Thoracic aorta (tissue), 2 donors: ENCODE measurements at places on chromosomes 11 and 22. TPM values are rescaled to one million over a fixed set of nuclear protein-coding genes. Genes with fewer than 3 reads are reported as not detected.

- no peak for DNase-seq
Observed at GRCh38 chr11:117980280-117980679, 5.9 kb upstream of the IL10RA start.

DNA sequence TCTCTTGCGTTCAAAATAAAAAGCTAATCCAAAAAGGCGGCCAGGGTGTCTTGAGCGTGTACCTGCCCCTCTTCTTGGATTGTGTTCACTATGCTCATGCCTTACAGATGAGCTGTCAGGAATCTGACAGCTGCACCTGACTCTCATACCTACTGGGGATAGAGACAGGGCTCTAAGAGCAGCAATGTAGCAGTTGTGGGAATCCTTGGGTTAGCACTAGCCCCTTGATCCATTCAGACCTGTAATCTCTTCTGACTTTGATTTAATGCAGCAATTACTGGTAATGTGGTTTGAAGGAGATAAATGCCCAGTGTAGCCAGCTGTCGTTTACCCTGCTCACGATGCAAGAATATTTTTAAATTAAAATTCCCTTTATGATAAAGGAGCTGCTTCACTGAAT is 145.8 kb downstream of the APOL5 start:
- no peak for DNase-seq

DNA sequence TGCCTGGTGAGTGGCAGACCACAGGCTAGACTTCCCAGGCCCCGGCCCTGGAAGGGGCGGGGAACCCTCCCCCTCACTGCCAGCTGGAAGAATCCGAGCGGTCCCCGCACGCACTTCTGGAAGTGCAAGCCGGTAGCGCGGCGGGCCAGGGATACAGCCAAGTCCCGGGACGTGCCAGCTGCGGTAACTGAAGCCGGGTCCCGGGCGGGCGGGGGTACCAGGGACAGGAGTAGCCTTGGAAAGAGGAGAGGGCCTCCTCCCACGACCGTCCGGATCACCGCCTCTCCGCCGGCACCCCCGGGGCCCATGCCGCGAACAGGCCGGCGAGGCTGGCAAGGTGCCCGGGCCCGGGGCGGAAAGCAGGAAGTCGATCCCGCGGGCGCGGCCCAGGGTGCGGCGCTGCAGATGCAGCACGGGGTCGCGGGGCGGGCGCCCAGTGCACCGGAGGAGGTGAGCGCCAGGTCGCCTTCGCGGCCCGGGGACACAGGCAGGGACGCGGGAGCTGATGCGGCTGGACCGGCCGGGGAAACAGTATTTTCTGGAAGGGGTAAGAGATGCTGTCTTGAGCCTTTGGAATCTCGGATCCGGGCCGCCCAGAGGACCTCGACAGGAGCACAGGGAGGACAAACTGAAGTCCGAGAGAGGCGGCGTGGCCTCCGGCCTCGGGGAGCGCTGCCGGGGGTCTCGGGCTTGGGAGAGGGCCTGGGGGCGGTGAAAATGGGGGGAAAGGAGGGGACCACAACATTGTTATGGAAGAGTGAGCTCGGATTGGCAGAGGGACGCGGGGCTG is 783 bp upstream of the SLC35C1 start:
- DNase-seq: peak; percentile 21

DNA sequence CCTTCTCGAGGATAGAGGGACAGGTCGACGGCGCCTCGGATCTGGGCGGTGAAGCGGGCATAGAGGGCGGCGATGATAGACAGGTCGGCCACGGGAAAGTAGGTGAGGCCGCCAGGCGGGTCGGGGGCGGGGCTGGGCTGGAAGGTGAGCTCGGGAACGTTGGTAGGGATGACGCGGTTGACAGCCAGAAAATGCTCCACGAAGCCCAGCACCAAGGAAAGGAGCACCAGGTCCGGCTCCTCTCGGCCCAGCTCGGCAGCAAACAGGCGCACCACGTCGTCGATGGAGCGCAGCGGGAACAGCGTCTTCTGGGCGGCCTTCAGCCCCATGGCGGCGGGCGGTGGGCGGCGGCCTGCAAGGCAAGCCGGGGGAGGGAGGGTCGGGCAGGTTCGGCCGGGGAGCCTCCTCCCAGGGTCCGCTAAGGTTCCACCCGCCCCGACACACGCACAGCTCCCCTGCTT is 540 bp downstream of the MEN1 start:
- DNase-seq: no peak

DNA sequence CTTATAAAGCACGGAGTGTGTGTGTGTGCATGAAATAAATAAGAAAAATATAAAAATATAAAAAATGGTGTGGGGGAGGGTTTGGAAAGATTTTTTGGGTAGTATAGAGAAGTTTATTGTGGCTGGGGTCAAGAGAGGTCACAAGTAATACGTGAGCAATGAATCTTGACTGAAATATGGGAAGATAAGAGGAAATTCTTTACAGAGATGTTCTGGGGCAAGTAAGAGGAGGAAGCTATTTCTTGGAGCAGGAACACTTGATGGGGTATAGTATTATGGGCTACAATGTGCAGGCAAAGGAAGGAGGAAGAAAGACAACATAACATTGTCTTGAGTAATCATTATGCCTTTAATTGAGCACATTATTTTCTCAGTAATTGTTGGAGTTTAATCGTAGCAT is 2.1 kb downstream of the HBD start:
- no peak for DNase-seq

DNA sequence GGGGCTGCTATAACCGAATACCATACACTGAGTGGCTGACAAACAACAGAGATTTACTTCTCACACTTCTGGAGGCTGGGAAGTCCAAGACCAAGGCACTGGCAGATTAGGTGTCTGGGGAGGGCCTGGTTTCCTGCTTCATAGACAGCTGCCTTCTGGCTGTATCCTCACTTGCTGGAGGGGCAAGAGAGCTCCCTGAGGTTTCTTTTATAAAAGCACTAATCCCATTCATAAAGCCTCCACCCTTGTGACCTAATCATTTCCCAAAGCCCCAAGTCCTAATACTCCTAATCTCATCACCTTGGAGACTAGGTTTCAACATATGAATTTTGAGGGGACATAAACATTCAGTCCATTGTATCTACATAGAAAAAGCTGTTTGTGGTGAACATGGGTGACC is 131.8 kb downstream of the KIRREL3 start:
- no peak for DNase-seq

GRCh38 chr11:65471447-65471891 is 27.4 kb upstream of the MALAT1 start:
- DNase-seq: peak; percentile 56

DNA sequence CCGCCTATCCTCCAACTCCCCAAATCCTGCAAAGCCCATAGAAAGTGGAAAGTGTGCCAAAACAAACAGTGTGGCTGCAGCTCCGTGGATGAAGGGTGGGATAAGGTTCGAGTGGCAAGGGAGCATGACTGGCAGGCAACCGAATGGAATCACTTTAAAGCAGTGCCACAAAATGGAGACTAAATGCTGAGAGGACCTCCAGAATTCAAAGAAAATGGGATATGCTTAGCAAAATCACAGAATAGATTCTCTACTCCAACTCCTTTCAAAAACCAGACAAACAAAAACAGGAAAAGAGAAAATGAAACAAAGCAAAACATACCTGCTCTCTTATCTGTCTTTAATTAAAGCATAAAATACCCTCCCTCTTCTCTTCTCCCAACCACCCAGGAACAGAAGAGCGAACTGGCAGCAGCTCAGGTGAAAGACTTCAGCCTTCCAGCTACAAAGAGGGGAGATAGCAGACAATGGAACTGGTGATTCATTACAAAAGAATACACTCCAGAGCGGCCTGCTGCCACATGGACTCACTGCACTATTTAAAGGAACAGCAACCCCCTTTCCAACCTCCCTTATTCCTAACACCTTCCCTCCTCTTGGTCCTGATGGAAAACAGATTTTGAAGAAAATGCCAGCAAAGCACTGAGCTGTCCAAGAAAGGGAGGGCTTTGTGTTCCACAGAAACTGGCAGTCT is 118.5 kb downstream of the APOL5 start:
- DNase-seq: no peak

- no peak for DNase-seq
Observed at GRCh38 chr22:31742115-31742514, 7.8 kb downstream of the PRR14L start.

- DNase-seq: no peak
Observed at GRCh38 chr11:92857407-92857806, 112.0 kb upstream of the MTNR1B start.

GRCh38 chr11:104813532-104813931 is 84.7 kb downstream of the CASP12 start:
- DNase-seq: no peak

APLNR gene
- total RNA-seq: 1.8 TPM
